Right lung (tissue), 10 donors: ENCODE measurements at places on chromosomes 1 and 21. TPM values are rescaled to one million over a fixed set of nuclear protein-coding genes. Genes with fewer than 3 reads are reported as not detected.

- no peak for DNase-seq
These were observed 8.8 kb upstream of the AHDC1 start for GRCh38 chr1:27612718-27613117.

GRCh38 chr1:22626237-22627157, 9.9 kb upstream of the C1QA start:
- no peak for DNase-seq

DNA sequence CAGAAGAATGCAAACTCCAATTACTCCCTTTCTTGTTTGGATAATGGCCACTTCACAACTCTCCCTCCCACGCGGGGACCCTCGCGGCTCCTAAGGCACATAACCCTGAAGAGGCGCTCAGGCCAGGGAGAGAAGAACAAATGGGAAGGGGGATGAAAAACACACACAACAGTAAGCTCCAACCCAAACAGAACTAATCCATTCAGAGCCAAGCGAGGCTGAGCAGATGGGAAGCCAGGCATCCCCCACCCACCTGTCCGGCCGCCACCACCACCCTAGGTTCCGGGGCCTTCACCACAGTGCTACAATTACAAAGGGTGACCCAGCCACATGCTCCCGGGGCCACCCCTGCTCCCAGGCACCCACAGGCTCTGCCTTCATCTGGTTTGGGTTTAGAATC, 101.5 kb downstream of the MRPL37 start:
- no peak for DNase-seq

CASQ2 gene
- polyA plus RNA-seq, result 13.8 TPM

CDCA8 gene
- 13.0 TPM for polyA plus RNA-seq

- DNase-seq, result no peak
These were observed 127.6 kb downstream of the CYYR1 start for GRCh38 chr21:26445440-26445839.

DNA sequence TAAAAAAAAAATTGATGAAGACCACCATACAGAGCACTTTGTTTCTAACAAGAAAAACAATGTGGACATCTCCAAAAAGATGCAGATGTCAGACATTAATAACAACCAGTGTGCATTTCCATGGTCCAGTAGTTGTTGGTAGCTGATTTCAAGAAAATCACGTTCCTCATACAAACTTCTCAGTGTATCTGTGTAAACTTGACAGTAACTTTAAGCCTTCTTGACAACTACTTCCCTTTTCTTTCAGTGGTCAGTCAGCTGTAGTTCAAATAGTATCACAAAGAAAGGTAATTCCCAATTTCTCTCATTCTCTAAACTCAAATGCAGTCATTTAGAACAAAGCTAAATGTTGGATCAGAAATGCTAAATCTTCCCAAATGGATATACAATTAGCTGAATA, 879.9 kb downstream of the AMY1C start:
- DNase-seq, result no peak

DNA sequence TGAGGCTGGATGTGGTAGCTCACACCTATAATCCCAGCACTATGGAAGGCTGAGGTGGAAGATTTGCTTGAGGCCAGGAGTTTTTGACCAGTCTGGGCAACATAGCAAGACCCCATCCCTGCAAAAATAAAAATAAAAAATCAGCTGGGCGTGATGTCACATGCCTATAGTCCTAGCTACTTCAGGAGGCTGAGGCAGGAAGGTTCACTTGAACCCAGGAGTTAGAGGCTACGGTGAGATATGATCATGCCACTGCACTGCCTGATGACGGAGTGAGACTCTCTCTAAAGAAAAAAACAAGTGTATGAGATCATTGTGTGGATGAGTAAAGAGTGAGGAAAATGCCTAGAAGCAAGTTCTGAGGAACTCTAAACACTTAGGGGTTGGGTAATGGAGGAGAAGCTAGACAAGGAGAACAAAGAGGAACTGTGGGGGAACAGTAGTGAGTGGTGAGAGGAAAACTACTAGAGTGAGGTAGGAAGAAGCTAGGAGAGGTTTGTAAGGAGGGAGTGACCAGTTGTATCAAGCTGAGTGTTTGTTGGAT, 17.0 kb downstream of the CLIC4 start:
- DNase-seq, result no peak

DNA sequence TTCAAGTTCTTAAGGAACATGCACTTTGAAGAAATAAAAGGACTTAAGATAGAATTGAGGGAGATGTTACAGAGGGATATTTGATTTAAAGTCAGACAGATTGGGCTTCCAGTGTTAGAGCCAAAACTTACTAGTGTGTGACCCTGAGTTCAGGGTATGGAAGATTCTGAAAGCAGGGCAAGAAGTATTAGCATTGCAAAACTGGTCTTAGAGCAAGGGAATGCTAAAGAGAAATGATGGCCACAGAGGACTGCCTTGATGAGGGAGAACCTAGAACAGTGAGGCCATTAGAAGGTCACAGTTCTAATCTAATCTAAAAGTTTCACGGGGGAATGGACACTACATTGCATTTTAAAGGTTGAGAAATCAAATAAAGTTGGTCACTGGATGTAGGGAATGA, 45.5 kb downstream of the UROD start:
- DNase-seq, result no peak

DNA sequence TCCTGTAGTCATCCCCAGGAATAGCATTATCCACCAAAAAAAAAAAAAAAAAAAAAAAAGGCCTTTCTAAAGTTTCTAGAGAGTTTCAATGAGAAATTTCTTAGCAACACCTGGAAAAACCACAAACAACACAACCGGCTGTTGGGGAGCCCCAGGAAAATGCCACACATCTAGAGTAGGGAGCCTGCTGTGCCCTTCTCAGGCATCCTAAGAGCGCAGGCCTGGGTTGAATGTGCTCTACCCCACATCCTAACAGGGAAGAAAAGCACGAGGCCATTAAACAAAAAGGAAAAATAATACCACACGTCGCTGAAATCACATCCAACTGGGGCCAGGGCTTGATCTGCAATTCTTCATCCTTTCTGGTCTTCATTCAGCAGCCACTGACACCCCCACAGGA, 367.5 kb downstream of the TGFB2 start:
- no peak for DNase-seq

- no peak for DNase-seq
These were observed 7.3 kb downstream of the GSTM5 start for GRCh38 chr1:109719337-109719837.

HSD11B1 gene
- polyA plus RNA-seq, result 5.5 TPM
